Lung (tissue), 17 donors: ENCODE measurements at places on chromosomes 4 and X. TPM values are rescaled to one million over a fixed set of nuclear protein-coding genes. Genes with fewer than 3 reads are reported as not detected.

- DNase-seq, result no peak
- no peaks in the 10 kb centered on the region for H3K36me3 ChIP-seq
- H3K4me1 ChIP-seq, result no peaks in the 10 kb centered on the region
- no peak overlapping the region for H3K27ac ChIP-seq
These were observed 162.5 kb upstream of the AFF2 start for GRCh38 chrX:148337873-148338272.

DNA sequence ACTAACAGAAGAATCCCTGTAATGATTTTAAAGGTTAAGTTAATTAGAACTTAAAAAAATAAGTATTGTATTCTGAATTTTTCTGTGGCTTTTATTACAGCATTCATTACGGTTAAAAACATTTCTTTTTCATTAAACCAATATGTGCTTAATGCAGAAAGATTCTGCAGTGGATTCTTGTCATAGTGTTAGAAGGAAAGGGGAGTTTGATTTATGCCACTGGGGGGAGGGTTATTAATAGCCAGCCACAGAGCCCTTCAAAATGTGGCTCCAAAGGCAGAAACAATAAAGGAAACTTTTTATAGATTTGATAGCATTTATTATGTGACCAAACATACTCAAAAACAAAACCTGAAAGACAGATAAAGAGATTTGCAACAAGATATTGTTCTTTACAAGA lies 9.1 kb downstream of the SMAD1 start:
- H3K4me1 ChIP-seq, result peaks cover 23% of the 10 kb centered on the region
- no peak for DNase-seq
- no peak overlapping the region for H3K27ac ChIP-seq
- H3K36me3 ChIP-seq, result no peaks in the 10 kb centered on the region
- no peak overlapping the region for H3K4me3 ChIP-seq
- H3K27me3 ChIP-seq, result no peaks in the 10 kb centered on the region

DNA sequence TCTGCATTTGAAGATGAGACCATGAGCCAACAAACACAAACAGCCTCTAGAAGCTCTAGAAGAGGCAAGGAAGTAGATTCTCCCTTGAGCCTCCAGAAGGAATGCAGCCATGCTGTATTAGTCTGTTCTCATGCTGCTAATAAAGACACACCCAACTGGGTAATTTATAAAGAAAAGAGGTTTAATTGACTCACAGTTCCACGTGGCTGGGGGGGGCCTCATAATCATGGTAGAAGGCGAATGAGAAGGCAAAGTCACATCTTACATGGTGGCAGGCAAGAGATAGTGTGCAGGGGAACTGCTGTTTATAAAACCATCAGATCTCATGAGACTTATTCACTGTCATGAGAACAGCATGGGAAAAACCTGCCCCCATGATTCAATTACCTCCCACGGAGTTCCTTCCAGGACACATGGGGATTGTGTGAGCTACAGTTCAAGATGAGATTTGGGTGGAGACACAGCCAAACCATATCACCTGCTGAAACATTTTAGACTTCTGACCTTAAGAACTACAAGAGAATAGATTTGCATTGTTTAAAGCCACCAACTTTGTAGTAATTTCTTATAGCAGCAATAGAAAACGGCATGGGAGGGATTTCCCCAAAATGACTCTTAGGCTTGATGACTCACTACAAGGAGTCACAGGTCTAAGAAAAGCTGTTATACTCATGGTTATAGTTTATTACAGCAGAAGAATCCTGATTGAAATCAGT lies 284.4 kb upstream of the SFRP2 start:
- no peaks in the 10 kb centered on the region for H3K27me3 ChIP-seq
- H3K27ac ChIP-seq, result no peak overlapping the region
- no peak overlapping the region for H3K4me3 ChIP-seq

- no peaks in the 10 kb centered on the region for H3K27me3 ChIP-seq
- H3K27ac ChIP-seq, result no peak overlapping the region
- no peaks in the 10 kb centered on the region for H3K36me3 ChIP-seq
- DNase-seq, result no peak
These were observed 26.4 kb downstream of the EREG start for GRCh38 chr4:74391346-74391745.

GRCh38 chr4:136687596-136687995 lies 844.7 kb downstream of the PCDH18 start:
- H3K27ac ChIP-seq, result no peak overlapping the region
- DNase-seq, result no peak
- H3K27me3 ChIP-seq, result no peaks in the 10 kb centered on the region

GRCh38 chr4:121822796-121823504 lies 733 bp downstream of the CCNA2 start:
- peaks cover 28% of the 10 kb centered on the region for H3K4me1 ChIP-seq
- peak overlapping the region; percentile 65 for H3K4me3 ChIP-seq
- no peak overlapping the region for H3K27ac ChIP-seq
- H3K27me3 ChIP-seq, result no peaks in the 10 kb centered on the region
- DNase-seq, result peak; percentile 53
- peaks cover 6% of the 10 kb centered on the region for H3K36me3 ChIP-seq

DNA sequence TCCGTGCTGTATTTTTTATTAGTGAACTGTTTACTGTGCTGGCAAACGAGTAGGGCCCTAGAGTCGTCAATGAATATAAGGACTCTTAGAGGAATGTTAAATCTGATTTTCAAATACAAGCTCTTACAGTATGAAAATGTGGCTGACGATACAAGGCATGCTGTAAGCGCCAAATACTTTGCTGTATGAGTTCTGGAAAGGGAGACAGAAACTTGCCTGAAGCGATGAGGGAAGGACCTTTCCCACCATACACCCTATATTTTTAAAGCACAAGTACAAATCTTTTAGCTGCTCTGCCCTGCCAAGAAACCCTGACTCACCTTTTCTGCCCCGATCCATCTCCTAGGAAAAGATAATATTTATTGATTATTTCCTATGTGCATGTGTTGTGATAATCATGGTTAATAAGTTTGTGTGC lies 15.7 kb upstream of the RUFY3 start:
- H3K4me1 ChIP-seq, result peaks cover 3% of the 10 kb centered on the region
- no peaks in the 10 kb centered on the region for H3K36me3 ChIP-seq
- H3K27me3 ChIP-seq, result no peaks in the 10 kb centered on the region
- H3K27ac ChIP-seq, result peak overlapping the region; percentile 98

DNA sequence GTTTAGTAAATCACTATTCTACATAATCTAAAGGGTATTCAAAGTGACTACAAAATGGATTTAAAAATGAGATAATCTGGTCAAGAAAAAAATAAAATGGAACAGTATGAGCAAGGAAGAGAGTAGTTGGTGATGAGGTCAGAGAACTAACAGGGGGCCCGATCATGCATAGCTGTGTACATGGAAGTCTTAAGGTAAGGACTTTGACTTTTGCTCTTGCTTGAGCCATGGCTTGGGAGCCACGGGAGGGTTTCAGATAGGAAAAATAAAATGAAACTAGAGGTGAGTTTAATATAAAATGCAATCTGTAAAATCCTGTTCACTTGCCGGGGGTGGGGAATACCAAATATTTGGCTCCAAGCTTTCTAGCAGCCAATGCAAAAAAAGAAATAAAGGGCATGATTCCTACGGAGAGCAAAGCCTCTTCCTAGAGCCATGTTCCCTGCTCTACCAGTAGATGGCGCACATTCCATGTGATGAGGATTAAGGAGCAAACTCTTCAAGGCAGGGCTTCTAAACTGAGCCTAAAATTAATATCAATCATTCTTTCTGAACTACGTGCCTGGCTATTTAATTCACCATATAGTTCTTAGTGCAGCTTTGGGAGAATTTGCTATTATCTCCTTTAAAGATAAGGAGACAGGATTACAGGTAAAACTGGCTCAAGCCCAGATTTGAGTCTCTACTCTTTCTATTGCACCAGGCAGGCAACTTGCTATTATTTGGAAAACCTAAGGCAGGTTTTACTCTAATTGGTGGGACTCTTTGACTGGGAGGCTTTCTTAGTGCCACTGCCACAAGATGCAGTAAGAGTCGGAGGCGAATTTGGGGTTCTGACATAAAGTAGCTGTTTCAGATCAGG lies 6.8 kb upstream of the CLCN5 start:
- DNase-seq, result peak; percentile 56
- H3K4me1 ChIP-seq, result no peaks in the 10 kb centered on the region
- H3K27ac ChIP-seq, result no peak overlapping the region
- no peaks in the 10 kb centered on the region for H3K36me3 ChIP-seq
- H3K4me3 ChIP-seq, result no peak overlapping the region
- no peaks in the 10 kb centered on the region for H3K27me3 ChIP-seq

DNA sequence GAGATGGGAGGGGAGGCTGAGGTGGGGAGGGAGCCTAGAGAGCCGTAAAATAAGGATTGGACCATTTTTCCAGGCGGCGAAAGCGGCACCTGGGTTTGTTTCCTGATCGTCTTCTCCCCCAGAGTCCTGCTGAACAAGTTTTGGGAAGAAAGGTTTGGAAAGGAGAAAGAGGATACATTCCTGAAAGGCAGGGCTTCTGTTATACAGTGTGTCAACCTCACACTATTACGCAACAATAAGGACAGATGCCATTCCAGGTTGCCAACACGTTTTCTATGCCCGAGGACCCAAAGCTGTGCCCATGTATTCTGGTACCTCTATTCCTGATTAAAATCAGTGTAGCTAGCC lies 658 bp downstream of the SCOC start:
- H3K4me3 ChIP-seq, result peak overlapping the region; percentile 79
- H3K27me3 ChIP-seq, result no peaks in the 10 kb centered on the region
- H3K27ac ChIP-seq, result peak overlapping the region; percentile 89
- peaks cover 8% of the 10 kb centered on the region for H3K4me1 ChIP-seq
- no peaks in the 10 kb centered on the region for H3K36me3 ChIP-seq

- peaks cover 11% of the 10 kb centered on the region for H3K36me3 ChIP-seq
- no peak overlapping the region for H3K4me3 ChIP-seq
- H3K27me3 ChIP-seq, result no peaks in the 10 kb centered on the region
- peaks cover 48% of the 10 kb centered on the region for H3K4me1 ChIP-seq
These were observed 109.9 kb downstream of the AFF1 start for GRCh38 chr4:87044511-87045233.

GRCh38 chrX:116961872-116962582 lies 499.3 kb upstream of the CT83 start:
- H3K27ac ChIP-seq, result no peak overlapping the region
- no peaks in the 10 kb centered on the region for H3K27me3 ChIP-seq
- H3K4me3 ChIP-seq, result no peak overlapping the region
- H3K36me3 ChIP-seq, result no peaks in the 10 kb centered on the region

DNA sequence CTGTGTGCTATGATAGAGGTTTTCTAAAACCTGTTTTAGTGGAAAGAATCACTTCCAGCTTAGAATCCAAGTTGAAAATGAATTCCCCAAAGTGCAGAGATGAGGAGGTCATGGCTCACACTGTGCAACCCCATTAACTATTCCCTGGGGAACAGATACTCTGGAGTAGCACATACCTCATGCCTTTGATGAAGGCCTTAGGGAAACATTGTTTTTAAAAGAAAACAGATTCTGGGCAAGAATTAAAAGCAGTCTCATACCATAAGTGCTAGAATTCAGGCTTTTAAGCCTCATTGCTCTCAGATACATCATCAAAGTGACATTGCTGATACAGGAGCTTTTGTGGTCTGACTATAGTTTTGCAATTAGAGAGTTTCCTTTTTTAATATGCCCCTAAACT lies 115.1 kb downstream of the NDST4 start:
- H3K27ac ChIP-seq, result no peak overlapping the region
- H3K27me3 ChIP-seq, result no peaks in the 10 kb centered on the region
- DNase-seq, result no peak
- no peaks in the 10 kb centered on the region for H3K36me3 ChIP-seq
- H3K4me1 ChIP-seq, result peaks cover 3% of the 10 kb centered on the region

GRCh38 chr4:145295547-145295946 lies 115.2 kb upstream of the OTUD4 start:
- H3K27me3 ChIP-seq, result no peaks in the 10 kb centered on the region
- DNase-seq, result no peak
- no peak overlapping the region for H3K27ac ChIP-seq
- H3K4me1 ChIP-seq, result no peaks in the 10 kb centered on the region

DNA sequence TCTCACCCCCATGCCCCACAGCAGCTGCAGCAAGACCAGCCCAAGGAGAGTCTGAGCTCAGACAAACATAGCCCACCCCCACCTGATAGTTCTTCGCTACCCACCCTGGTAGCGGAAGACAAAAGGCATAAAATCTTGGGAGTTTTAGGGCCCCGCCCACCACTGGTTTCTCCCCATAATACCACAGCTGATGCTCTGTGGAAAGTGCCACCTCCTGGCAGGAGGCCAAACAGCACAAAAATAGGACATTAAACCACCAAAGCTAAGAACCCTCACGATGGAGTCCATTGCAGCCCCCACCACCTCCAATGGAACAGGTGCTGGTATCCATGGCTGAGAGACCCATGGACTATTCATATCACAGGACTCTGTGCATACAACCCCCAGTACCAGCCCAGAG lies 226.7 kb downstream of the SNCA start:
- no peak for DNase-seq
- no peaks in the 10 kb centered on the region for H3K4me1 ChIP-seq
- H3K36me3 ChIP-seq, result no peaks in the 10 kb centered on the region
- H3K27me3 ChIP-seq, result no peaks in the 10 kb centered on the region

DNA sequence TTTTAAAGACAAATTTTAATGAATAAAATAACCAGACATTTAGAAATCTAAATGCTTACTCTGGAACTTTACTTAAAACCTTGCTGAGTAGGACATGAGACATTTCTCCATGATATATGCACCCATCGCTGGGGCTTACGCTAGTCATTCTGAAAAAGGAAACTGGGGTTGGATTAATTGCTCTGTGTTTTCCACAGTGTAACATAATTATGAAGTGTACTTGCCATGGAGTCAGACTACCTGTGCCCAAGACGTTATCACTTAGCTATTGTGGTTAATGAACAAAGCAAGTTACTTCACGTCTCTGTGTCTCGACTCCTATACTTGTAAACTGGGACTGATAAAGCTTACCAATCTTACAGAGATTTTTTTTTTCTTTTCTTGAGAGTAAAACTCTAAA lies 47.8 kb downstream of the SHISA3 start:
- H3K27me3 ChIP-seq, result no peaks in the 10 kb centered on the region
- H3K4me3 ChIP-seq, result no peak overlapping the region
- H3K4me1 ChIP-seq, result no peaks in the 10 kb centered on the region

- no peak overlapping the region for H3K4me3 ChIP-seq
- no peaks in the 10 kb centered on the region for H3K27me3 ChIP-seq
- H3K27ac ChIP-seq, result no peak overlapping the region
- no peaks in the 10 kb centered on the region for H3K4me1 ChIP-seq
- no peak for DNase-seq
These were observed 89.0 kb downstream of the ELOVL6 start for GRCh38 chr4:110109455-110109854.

- no peak overlapping the region for H3K4me3 ChIP-seq
- no peaks in the 10 kb centered on the region for H3K36me3 ChIP-seq
- no peak overlapping the region for H3K27ac ChIP-seq
- DNase-seq, result no peak
These were observed 693.4 kb upstream of the INTU start for GRCh38 chr4:126939401-126939800.

GRCh38 chrX:105773801-105774200 lies 48.5 kb upstream of the NRK start:
- H3K4me1 ChIP-seq, result peaks cover 5% of the 10 kb centered on the region
- H3K27ac ChIP-seq, result no peak overlapping the region
- H3K4me3 ChIP-seq, result no peak overlapping the region
- DNase-seq, result no peak
- no peaks in the 10 kb centered on the region for H3K36me3 ChIP-seq
- peaks cover 3% of the 10 kb centered on the region for H3K27me3 ChIP-seq

DCX gene
- not detected for total RNA-seq

ADGRA3 gene
- 62.8 TPM for total RNA-seq

AMOT gene
- 11.8 TPM for total RNA-seq

NXF2 gene
- total RNA-seq, result not detected

TIGD4 gene
- total RNA-seq, result 2.1 TPM

LDB2 gene
- 147 TPM for total RNA-seq

F8 gene
- total RNA-seq, result 6.1 TPM

PLA2G12A gene
- 32.7 TPM for total RNA-seq

PDCL2 gene
- total RNA-seq, result not detected

USP46 gene
- 13.4 TPM for total RNA-seq

HADH gene
- total RNA-seq, result 43.9 TPM

SLC4A4 gene
- total RNA-seq, result 78.6 TPM
